ENCODE measurements at places on chromosomes 7 and 10.

DNA sequence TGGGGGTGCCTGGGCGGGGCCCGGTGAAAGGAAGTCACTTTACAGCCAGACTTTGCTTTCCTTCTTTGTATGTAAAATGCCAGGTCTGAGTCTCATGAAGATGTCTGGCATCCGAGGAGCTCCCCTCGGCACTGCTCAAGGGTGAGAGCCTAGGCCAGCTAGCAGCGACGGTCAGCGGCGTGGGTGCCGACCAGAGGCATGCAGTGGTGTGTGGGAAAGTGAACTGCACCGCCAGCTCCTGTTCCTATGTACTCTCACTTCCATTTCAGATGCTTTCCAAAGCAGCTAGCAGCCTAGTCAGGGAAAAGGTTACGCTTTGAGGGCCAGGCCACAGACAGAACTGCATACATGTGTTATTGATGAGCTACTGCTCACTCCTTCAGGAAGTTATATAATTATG lies 172.8 kb downstream of the ZMYND11 start:
- no peak for DNase-seq

DNA sequence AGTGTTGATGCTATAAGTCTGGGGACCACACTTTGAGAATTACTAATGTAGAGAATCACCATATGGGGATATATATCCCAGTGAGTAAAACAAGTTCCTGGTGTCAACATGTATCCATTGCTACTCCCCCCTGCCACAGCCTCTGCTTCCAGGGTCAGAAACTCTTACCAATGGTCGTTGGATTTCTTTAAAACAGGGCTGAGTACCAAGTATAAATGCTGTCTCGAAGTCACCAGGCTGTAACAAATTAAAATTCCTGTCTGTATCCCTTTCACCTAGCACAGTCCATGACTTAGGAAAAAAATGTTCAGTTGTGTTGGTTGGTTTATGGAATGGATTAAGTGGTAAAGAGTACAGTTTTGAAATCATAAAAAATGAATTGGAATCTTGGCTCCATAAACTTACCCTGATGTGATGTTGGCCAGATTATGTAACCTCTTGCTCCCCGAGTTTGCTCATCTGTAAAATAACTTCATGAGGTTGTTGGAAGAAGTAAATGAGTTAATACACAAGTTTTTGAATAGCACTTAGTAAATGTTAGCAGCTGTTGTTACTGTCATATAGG lies 364.0 kb upstream of the LRGUK start:
- DNase-seq, result no peak

- no peak for DNase-seq
Observed at GRCh38 chr10:72461085-72461484, 106.4 kb upstream of the DNAJB12 start.

- DNase-seq, result no peak
Observed at GRCh38 chr10:79264942-79265341, 82.3 kb upstream of the PPIF start.

- DNase-seq, result no peak
Observed at GRCh38 chr7:139043823-139044812, 8.3 kb upstream of the ZC3HAV1L start.

DNA sequence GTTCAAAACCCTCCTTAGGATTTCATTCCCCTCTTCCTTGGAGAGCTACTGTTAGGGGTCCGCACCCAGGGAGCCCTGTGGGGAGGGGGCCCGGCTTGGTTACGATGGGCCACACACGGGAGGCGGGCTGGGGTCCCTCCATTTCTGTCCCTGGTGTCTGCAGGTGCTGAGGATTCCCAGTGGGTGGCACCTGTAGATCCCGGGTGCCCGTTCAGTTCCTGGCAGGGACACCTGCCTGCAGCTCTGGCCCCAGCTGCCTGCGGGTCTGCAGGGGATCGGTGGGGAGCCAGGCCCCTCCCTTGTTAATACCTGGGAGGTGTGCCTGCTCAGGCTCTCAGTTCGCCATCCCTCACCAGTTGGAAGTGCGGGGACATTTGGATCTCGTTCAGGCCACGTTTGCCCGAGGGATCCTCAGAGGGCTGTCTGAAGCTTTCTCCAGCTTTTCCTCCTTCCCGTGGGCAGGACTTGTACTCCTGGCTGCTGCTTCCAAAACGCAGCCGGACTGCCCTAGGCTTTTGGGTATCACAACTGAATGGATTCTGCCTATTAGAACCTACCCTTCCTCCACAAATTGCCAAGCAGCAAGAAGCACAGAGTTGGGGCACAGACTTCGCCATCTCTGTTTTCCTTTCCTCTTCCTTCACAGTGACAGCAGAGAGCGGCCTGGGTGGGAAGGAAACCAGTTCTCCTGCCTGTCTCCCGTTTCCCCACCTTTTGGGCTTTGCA lies 22.3 kb upstream of the IL15RA start:
- DNase-seq, result no peak

Measured in neural crest cell (in vitro differentiated cells).